ENCODE measurements at places on chromosomes 12 and 14. TPM values are rescaled to one million over a fixed set of nuclear protein-coding genes. Genes with fewer than 3 reads are reported as not detected.

GRCh38 chr14:52458721-52459085 lies 93.6 kb downstream of the TXNDC16 start:
- no peak overlapping the region for H3K27ac ChIP-seq
- peaks cover 56% of the 10 kb centered on the region for H3K36me3 ChIP-seq
- H3K4me1 ChIP-seq = peaks cover 19% of the 10 kb centered on the region
- H3K27me3 ChIP-seq = no peaks in the 10 kb centered on the region

GRCh38 chr12:124375789-124376175 lies 80.9 kb downstream of the RFLNA start:
- DNase-seq = no peak
- peaks cover 9% of the 10 kb centered on the region for H3K36me3 ChIP-seq
- no peak overlapping the region for H3K27ac ChIP-seq
- no peaks in the 10 kb centered on the region for H3K4me1 ChIP-seq

GRCh38 chr14:103696070-103696402 lies 19.2 kb downstream of the XRCC3 start:
- no peaks in the 10 kb centered on the region for H3K27me3 ChIP-seq
- H3K27ac ChIP-seq = no peak overlapping the region
- no peaks in the 10 kb centered on the region for H3K4me1 ChIP-seq

DNA sequence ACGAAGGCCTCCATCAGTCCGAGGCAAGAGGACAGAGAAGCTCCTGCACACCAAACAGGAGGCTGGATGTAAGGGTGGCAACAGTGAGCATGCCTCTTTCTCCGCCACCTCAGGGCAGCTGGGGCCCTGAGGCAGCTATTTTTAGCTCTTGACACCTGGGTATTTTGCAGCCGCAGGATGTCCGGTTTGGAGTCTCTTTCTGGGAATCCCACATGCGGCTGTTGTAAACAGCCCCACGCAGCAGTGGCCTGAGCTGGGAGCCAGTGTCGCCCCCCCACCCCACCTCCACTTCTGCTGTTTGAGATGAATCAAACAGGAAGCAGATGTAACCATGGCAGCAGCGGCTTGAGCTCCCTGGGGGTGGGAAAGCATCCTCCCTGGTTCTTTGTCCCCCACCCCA lies 11.7 kb downstream of the HDAC7 start:
- peak; percentile 75 for DNase-seq
- peak overlapping the region; percentile 96 for H3K27ac ChIP-seq
- H3K27me3 ChIP-seq = no peaks in the 10 kb centered on the region
- H3K36me3 ChIP-seq = peaks cover 77% of the 10 kb centered on the region

DNA sequence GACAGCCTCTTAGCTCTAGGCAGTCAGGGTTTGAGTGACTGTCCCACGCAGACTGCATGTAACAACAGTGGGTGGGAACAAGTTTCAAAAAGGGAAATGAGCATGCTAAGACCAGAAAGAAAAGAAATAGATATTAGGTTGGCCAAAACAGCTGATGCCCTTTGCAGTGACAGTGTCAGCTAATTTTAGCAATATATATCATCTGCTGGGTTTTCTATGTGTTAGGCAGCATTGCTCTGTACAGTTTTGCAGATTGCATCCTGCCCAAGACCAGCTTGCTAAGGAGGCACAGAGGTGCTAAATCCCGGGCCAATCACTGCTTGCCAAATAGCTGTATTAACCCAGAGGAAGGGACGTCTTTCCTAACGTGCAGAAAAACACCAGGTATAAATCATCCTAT lies 541.9 kb upstream of the TBX3 start:
- no peaks in the 10 kb centered on the region for H3K36me3 ChIP-seq
- no peaks in the 10 kb centered on the region for H3K4me1 ChIP-seq
- DNase-seq = no peak
- no peak overlapping the region for H3K4me3 ChIP-seq

GRCh38 chr14:89724628-89724960 lies 229.9 kb downstream of the EFCAB11 start:
- peak; percentile 26 for DNase-seq
- H3K27ac ChIP-seq = peak overlapping the region; percentile 97
- H3K27me3 ChIP-seq = no peaks in the 10 kb centered on the region
- peaks cover 6% of the 10 kb centered on the region for H3K36me3 ChIP-seq
- peaks cover 67% of the 10 kb centered on the region for H3K4me1 ChIP-seq

TAPBPL gene
- total RNA-seq = 30.9 TPM

RPL10L gene
- not detected for total RNA-seq

TAS2R43 gene
- total RNA-seq = 1.8 TPM

GRIP1 gene
- not detected for total RNA-seq
